GM06990 (cell line): ENCODE measurements at places on chromosomes 3 and 15.

DNA sequence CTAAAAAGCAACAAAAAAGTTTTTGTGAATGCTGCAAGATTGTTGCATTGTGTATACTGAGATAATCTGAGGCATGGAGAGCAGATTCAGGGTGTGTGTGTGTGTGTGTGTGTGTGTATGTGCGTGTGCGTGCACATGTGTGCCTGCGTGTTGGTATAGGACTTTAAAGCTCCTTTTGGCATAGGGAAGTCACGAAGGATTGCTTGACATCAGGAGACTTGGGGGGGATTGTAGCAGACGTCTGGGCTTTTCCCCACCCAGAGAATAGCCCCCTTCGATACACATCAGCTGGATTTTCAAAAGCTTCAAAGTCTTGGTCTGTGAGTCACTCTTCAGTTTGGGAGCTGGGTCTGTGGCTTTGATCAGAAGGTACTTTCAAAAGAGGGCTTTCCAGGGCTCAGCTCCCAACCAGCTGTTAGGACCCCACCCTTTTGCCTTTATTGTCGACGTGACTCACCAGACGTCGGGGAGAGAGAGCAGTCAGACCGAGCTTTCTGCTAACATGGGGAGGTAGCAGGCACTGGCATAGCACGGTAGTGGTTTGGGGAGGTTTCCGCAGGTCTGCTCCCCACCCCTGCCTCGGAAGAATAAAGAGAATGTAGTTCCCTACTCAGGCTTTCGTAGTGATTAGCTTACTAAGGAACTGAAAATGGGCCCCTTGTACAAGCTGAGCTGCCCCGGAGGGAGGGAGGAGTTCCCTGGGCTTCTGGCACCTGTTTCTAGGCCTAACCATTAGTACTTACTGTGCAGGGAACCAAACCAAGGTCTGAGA lies 4.7 kb downstream of the BHLHE40 start:
- peak; percentile 87 for DNase-seq

GRCh38 chr3:190699776-190700175 lies 162.7 kb downstream of the GMNC start:
- DNase-seq, result no peak

- DNase-seq, result no peak
These were observed 231.1 kb upstream of the MDFIC2 start for GRCh38 chr3:70543493-70543892.

- DNase-seq, result no peak
These were observed 18.1 kb upstream of the POC1A start for GRCh38 chr3:52172262-52172757.

DNA sequence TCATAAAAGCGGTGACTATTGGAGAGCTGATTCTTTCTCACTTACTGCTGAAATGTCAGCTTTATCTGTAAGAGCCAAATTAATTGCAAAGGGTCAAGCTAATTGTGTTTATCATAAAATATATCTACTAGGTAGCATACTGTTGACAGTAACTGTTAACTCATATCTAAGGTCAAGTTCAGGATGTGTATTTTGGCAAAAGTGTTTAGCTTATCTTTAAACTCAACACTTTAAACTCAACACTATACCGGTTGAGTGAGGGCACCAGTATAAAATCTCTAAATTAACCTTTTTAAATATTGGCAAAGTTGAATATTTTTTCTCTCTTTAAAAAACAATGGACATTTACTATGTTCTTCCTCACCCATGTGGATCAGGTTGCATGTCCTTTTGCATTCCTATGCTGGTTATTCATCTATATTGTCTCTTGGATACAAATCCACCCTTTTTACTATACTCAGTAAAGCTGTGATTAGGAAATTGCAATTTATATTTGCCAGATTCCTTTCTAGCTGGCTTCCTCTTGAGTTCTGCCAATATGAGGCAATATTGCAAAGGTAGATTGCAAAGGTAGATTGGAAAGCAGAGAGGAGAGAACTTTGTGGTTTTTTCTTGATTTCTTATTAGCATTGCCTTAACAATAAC lies 344.6 kb upstream of the DCBLD2 start:
- no peak for DNase-seq

DNA sequence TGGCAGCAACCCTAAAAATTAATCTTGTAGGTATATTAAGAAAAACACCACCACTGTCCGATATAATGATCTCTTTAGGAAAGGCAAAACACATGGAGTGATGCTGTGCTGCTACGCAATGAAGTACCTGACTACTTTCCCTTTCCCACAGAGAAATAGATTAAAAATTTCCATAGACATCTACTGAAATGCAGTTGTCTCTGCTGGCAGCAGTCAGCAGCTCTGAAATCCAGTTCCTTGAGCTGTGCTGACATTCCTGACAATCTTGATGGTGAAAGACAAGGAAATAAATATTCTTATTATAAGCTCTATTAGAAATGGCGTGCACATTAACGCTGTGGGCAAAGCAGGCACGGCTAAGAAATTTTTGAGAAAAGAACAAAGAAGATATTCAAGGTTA lies 287.6 kb downstream of the IL5RA start:
- no peak for DNase-seq
